ENCODE measurements at places on chromosomes 7 and 10.

DNA sequence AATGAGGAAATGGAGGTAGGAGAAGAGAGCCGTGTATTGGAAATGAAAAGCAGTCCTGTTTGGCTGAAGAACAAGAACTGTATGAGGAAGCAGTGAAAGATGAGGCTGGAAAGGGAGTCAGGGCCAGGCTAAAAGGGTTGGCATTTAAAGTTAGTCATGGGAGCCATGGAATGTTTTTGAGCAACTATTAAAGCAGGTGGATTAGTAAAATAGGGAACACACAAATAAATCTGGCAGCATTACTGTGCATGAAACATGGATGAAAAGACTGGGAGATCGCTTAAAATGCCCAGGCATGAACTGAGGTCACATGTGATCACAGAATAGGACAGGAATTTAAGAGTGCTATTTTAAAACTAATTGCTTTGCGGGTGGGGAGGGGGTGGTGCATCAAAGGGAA, 1.4 kb upstream of the IFRD1 start:
- DNase-seq = no peak

DNA sequence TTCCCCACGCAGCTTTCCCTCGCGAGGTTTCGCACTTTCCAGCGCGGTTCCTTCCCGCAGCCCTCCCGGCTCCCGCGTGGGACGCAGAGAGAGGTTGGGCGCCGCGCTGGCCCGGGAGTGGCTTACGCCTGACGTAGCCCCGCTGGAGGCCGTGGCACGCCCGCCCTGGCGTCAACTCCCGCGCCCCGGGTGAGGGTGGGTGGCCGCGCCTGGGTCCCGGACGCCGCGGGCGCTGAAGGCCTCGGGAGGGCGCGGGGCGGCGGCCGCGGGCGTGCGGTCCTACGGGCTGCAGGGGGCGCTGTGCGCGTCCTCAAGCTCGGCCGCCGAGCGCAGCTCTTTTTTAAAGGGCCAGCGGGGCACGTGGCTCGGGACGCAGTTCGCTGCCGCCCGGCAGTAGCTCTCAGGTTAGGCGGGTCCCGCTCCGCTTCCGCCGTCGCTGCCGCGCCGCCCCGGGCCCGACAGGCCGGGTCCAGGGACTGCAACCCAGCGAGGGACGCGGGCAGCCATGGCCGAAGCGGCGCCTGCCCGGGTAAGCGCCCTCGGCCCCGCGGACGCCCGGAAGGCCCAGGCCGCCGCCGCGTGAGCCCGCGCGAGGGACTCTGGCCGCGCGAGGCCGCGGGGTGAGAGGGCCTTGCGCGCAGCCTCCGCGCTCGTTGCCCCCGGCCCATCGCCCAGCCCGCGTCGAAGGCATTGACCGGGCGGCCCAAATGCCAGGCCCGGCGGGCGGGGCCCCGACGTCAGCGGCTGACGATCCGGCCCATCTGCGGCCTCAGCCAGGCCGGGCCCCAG, at the start of gene ZNF783:
Gene ZNF783, plus strand, starts transcription at position 368 of the 789 bp plus-strand sequence. Its CDS starts 138 bp downstream, at position 506.
- peak; percentile 75 for DNase-seq

- DNase-seq = no peak
Measured at GRCh38 chr10:12321641-12322040, 27.7 kb upstream of the CAMK1D start.

GRCh38 chr7:150502519-150502918, 12.2 kb upstream of the GIMAP7 start:
- DNase-seq = no peak

DNA sequence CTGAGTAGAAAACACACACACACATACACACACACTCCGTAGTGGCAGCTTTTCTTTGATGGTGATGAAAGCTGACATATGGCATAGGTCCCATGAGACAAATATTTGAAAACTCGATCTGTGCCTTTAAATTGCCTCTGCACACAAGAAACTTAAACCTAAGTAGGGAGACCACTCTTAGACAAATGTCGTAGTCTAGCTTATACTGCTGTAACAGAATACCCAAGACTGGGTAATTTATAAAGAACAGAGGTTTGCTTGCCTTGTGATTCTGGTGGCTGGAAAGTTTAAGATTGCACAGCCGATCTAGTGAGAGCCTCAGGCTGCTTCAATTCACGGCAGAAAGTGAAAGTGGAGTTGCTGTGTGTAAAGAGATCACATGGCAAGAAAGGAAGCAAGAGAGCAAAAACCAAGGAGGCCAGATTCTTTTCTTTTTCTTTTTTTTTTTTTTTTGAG, 489.4 kb upstream of the SORCS1 start:
- no peak for DNase-seq

- DNase-seq = no peak
Measured at GRCh38 chr7:140391634-140392033, 6.7 kb downstream of the SLC37A3 start.

- no peak for DNase-seq
Measured at GRCh38 chr7:34453150-34453549, 204.9 kb upstream of the NPSR1 start.

- no peak for DNase-seq
Measured at GRCh38 chr10:73247509-73248258, 629 bp upstream of the DNAJC9 start.

GRCh38 chr10:82383350-82383749, 508.4 kb downstream of the NRG3 start:
- no peak for DNase-seq

GRCh38 chr7:96246919-96247318, 75.0 kb downstream of the SLC25A13 start:
- no peak for DNase-seq

DNA sequence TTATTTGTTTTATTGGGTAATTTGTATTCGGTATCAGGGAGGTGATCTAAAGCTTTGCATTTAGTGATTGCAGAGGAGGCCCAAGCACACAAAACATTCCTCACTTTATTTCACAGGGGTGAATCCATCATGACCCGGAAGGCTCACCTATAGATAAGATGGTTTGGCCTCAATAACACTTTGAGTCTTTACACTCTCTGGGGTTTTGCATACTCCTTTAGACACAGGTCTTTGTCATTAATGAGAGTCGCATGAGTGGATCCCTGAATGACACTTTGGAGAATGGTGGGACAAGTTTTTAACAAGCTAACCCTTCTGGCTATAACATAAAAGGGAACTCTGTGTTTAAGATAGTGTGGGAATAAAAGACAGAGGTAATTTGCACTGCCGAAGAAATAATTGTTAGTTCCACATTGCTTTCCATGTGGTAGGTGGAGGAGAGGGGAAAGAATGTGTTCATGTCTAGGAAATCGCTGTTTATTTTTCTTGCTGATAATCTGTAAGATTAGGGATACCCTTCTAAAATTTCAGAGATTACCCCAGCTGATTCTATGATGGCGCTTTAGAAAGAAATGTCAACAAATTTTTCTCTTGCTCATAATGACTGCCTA, 455.8 kb downstream of the TFEC start:
- DNase-seq = no peak
